ENCODE measurements at places on chromosomes 5 and 9. TPM values are rescaled to one million over a fixed set of nuclear protein-coding genes. Genes with fewer than 3 reads are reported as not detected.

ENTPD2 gene
- not detected for total RNA-seq

INSL6 gene
- total RNA-seq: not detected

ANGPTL2 gene
- not detected for total RNA-seq

PHYHD1 gene
- total RNA-seq: 1.0 TPM

DNA sequence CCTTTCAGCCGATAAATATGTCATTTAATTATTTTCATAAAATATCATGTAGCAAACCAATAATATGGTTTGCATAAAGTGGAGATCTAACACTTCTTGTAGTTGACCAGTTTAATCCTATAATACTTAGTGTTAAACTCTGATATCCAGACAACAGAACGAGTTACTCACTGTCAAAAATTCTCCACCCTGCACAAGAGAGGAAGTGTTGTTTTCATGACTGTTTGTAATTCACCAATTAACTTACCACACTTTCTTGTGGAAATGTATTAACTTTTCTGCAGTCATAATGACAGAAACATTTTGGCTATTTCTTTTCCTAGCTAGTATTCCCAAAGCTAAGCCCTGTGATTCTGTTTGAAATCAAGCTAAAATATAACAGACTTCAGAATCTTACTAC lies 555.3 kb upstream of the FTMT start:
- no peak for DNase-seq

DNA sequence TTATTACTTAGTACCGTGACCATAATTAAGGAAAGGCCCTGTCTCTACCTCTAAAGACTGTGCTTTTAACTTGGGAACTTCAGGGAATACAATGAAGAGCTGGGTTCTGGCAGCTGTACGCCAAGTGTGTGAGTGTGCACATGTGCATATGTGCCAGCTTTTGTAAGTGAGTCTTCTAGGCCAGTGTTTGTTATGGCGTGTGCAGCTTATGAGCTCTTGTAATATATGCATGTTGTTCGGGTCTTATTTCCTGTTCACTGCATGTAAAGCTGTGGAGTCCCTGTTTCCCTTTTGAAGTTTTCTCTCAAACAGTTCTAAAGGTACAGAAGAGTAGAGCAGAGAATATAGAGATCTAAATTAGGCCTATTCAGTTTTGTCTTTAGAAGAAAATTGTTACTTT lies 30.5 kb downstream of the TGFBR1 start:
- no peak for DNase-seq

- no peak for DNase-seq
These were observed 16.6 kb downstream of the ATOX1 start for GRCh38 chr5:151741678-151742423.

DNA sequence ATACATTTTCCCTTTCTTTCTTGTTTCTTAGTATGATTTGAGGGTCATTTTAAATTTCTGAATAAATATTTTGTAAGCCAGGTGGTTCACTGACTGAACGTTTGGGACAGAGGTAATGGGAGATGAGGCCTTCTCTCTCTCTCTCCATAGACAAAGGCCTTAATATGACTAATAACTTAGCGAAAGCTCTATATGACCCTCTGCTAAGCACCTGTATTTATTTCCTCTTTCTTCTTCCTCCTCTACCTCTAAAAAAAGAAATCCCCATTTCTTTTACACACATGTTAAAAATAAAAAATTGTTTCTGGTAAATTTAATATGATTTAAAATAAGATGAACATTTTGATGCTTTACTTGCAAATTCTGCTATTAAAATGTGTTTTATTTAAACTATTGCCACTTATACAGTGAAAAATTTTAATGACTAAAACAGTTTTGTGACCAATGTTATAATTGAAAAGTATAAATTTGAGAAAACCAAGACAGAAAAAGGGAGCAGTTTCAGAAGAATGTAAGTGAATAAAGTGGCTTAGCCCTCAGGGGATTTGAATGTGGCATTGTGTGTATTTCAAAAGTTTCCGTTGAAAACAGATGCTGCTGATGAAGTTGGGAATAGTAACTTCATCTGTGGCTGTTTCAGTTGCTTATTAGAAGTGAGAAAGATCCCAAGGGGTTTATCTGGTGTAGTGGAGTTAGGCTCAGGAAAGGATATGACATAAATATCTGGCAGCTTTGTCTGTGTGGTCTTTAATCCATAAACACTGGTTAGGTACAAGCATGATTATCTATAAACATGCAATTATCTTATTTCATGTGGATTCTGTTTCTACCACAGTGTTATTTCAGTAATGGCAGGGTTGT lies 128.6 kb upstream of the GRHPR start:
- no peak for DNase-seq

DNA sequence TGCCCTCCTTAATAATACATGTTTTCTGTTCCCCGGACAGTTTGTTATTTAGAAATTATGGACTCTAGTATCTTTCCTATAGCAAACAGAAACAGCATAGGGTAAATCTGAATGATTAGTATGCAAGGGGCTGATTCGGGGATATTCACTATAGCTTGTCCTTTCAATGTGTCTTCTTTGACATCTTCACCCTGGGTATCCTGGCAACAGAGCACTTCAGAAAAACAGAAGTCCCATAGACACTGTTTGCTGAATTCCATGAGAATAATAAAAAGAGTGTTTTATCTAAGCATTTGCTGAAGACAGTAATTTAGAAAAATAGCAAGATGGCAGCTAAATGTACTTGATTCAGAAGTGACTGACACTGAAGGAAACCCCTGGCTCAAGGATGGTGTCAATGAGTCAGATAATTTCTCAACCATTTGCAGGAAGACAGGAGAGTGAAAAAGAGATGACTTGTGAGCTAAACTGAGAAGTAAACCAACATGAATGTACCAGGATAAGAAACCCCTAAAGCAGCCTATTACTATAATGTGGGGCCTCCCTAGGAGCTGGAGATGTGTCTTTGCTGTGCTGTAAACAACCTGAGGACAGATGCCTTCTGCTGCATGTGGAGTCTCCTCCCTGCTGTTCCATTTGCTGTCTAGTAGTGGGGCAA lies 246.2 kb downstream of the MAN2A1 start:
- no peak for DNase-seq

DNA sequence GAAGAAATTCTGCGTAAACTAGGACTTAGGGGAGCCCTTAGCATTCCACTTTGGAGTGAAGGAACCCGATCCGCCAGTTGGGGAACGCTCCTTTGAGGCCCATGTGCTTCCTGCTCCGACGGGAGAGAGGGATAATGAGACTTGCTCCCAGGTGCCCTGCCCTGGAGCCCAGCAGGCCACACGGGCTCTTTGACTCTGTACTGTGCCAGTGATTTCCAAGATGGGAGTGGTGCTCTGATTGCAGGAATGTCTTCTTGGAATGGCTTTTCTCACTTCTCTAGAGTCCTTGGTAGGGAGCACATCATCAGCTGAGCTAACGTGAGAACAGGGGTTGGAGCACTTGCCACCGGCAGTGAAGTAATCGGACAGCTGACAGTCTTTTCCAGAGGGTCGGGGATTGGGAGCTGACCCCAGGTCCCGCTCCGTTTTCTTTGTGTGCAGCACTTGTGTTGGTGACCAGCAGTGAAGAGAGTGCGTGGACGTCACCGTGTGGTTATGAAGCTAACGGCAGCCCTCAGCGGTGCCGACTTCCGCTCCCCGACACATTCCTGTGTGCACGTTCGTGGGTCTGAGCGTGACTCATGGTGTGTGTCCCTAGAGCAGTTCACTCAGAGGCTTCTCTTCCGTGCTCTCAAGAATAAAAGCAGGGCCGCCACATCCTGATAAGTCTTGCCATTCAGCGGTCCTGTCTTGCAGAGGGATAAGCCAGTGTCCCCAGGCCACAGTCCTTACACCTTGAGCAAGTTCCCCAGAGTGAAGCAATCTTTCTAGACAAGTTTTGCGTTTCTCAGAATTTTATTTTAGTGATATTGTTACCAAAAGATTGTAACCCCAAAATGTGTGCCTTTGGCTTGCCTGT lies 25.6 kb downstream of the ABL1 start:
- no peak for DNase-seq

GRCh38 chr5:75348241-75348640 lies 11.2 kb downstream of the HMGCR start:
- no peak for DNase-seq

- DNase-seq: no peak
These were observed 56.4 kb upstream of the MYO10 start for GRCh38 chr5:16992444-16992843.

DNA sequence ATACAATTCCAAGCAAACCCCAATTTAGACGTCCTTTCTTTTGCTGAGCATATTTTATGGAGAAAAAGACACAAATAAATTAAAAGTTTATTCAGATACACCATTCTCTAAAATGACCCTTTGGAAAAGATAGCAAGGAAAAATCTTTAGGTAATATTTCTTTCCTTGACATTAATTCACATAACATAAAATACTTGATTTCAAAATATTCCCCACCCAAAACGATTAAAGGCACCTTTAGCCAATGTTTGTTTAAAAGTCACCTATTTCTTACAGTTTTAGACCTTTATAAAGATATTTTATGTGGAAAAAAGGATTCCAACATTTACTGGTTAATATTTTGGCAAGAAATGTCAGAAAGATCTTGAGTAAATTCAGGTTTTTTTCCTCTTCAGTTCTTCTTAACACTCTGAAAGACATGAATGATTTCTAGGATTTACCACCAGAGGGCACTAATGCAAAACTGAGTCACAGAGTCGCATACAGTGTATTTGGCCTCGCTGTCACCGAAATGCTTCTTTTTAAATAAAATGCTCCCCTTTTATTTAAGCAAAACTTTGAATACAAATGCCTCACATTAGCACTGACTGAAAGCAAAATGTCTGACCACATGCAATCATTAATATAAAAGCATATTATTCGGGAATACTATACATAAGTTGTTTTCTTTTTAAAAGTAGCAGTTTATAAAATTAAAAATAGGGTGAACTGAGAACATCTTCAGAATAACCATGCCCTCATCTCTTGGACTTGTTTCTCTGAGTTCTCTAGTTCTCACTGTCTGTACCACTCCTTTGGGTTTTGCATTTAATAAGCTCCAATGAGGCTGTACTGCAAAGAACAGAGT lies 122.5 kb downstream of the SLC1A3 start:
- DNase-seq: no peak

GRCh38 chr9:123772967-123773366 lies 157.0 kb downstream of the DENND1A start:
- DNase-seq: no peak

DNA sequence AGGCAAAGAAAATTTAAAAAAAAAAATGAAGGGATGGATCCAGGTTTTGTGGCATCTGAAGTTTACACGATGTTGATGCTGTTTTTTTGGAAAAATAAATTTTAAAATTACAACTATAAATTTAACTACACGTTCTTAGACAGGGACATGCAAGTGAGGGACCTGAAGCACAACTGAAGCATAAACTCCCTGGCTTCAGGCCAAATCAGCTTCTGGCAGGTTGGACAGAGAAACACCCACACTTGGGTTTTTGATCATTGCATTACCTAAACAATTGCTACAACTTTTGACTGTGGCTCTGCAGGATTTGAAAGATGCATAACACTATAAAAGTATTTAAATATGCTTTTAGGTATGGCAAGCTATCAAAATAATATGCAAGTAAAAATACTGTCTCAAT lies 1318.3 kb upstream of the DMAC1 start:
- DNase-seq: no peak

All from activated B cell treated with CpG ODN at 0.5 μM for 24 hours (primary cell).